ENCODE measurements at places on chromosomes 5 and 9.

GRCh38 chr5:78720227-78720985 lies 71.8 kb upstream of the LHFPL2 start:
- DNase-seq: no peak

- no peak for DNase-seq
Measured at GRCh38 chr9:78756813-78757510, 460.0 kb downstream of the PSAT1 start.

- DNase-seq: peak; percentile 83
Measured at GRCh38 chr5:91443023-91443422, 59.9 kb upstream of the ARRDC3 start.

DNA sequence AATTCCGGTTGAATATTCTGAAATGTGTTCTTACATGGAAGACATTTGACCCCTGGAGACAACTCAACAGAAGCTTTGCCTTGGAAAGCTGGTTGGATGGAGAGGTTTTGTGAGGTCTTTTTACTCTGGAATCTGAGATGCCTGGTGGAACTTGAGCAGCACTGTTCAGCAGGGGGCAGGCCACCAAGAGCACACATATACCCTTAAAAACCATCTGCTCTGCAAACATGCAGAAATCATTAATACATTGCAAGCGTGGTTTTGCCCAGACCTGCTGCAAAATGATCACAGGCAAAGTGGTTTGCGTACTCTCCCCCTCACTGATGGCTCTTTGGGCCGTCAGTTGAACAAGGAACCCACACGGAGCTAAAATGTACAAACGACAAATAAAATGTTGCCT lies 32.8 kb upstream of the DAP start:
- DNase-seq: no peak

DNA sequence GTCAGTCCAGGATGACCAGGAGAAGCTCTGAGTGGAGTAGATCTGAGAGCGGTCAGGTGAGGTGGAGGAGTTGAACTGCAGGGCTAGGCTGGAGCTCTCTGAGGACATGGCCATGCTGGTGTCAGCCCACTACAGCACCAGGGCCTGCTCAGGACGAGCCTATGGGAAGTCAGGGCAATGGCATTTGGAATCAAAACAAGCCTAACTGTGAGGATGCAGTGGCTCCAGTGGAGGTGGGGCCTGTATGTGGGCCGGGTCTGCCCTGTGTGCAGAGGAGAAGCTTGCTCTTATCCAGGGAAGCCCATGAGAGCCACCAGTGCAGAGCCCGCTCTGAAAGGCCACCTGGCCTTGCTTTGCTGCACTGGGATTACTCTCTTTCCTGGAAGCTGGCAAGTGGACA lies 11.1 kb downstream of the CXCL14 start:
- no peak for DNase-seq

DNA sequence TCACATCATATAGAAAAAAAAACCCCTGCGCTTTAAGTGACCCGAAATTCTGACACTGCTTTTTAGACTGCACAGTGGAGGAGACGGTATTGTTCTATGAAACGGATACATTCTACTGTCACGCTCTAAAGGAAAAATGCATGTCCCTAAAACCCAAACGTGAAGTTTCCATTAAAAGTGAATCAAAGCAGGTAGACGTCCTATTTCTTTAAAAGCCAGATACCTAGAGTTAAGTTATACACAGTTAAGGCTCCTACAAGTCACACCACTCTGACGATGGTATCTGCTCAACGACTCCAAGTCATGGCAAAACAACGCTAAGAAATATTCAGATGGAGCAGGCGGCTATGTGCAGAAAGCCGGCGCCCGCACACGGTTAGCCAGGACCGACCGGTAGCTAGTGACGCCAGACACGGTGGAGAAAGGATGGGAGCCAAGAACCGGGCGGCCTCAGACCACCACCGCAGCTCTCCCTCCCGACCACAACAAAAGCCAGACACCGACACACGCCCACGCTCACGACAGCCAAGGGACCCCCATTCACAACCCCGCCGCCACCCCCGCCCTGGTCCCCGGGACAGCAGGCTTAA lies 734 bp downstream of the SKP1 start:
- peak; percentile 19 for DNase-seq

DNA sequence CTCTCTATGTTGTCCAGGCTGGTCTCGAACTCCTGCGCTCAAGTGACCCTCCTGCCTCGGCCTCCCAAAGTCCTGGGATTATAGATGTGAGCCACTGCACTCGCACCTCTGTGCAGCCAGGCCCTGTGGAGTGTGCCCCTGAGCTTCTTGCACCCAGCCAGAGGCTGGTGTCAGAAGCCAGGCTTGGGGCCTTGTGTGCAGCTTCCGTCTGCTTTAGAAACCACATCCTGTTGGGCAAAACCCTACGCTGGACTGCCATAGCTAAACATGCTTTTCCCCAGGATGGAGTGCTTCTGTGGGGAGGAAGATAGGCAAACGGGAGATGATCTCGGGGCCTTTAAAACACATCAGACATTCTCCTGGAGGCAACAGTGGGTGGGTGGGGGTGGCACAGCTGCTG lies 40.1 kb downstream of the PRRT1B start:
- no peak for DNase-seq

GRCh38 chr9:3348169-3348568 lies 177.6 kb downstream of the RFX3 start:
- no peak for DNase-seq

DNA sequence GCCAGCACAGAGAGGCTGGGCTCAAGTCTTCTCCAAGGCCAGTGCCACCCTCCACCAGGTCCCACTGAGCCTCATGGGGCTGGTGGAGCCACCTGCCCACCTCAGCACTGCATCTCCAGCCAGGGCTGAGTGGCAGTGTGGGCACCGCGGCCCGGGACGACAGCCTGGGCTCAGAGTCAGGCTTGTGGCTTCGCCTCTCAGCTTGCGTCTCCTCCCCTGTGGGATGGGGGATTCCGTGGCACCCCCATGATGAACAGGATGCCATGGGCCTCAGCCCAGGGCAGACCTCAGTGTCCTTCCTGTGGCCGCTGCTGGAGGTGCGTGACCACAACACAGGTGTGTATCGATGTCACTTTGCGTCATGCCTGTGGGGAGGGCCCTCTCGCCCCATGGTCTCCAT lies 136.4 kb upstream of the PPP1R26 start:
- no peak for DNase-seq

DNA sequence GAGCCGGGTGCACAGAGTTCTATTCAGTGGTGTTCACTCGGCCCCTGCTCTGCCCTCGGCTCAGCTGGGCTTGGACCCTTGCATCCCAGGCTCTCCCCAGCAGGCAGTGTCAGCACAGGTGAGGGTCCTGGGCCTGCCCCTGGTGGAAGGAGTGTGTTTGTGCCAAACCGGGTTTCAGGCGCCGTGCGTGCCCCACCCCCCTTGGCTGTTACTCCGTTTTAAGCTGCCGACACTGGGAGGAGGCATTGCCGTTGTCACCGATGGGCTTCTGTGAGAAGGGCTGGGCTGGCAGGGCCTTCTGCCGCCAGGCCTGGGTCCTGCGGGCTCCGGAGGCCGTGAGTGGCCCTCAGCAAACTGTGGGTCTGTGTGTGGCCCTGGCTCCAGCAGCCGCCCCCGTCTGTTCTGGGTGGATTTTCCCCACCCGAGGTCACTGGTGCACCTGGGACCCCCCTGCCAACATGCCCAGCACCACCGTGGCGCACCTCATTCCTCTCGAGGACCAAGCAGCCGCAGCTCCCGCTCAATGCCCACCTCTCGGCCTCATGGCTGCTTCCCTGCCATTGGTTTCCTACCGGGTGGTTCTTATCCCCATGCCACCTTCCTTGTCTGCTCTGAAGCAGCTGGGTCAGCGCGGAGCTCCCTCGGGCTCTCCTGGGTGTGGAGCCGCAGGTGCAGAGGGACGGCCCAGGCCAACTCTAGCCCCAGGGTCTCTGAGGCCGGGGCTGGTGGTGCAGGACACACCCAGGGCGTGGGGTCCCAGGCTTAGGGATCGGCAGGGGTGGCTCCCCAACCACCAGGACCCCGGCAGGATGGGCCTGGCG lies 44.3 kb upstream of the EXOC3 start:
- DNase-seq: no peak

DNA sequence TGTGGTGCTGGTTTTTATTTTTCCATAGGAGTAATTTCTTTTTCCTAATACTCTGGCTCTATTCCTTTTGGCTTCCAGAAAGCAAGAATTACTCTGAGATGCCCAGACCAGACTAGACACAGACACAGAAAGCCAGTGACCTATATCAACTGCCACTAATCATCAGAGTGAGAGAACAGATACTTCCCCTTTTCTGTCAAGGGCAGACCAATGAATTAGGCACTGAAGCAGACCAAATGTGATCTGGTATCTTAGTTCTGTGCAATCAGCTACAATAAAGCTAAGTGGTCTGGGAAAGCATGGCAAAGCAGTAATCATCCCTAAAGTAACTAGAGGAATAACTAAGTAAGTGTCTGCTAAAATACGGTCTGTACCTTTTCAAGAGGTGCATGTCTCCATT lies 239.1 kb downstream of the ELAVL2 start:
- no peak for DNase-seq

- DNase-seq: no peak
Measured at GRCh38 chr9:113477058-113477457, 13.5 kb downstream of the RGS3 start.

GRCh38 chr5:102664616-102665335 lies 90.3 kb upstream of the PAM start:
- DNase-seq: no peak

Data from bronchial epithelial cell (primary cell).